ENCODE measurements at places on chromosomes 3 and 15. TPM values are rescaled to one million over a fixed set of nuclear protein-coding genes. Genes with fewer than 3 reads are reported as not detected.

DNA sequence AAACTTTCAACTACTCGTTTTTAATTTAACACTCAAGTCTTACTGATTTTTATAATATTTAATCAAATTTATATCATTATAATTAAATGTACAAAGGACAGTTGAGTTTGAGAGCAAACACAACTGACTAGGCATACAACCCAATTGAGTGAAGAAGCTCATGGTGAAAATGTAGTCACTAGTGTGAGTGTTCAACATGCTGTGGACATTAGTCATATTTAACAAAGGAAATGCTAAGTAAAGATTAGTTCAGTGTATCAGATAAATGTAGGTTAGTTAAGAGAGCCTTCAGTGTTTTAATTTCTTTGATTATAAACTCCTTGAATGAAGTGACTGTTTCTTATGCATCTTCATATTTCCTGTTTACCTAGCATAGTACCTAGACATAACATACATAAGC is 444.2 kb upstream of the GOLIM4 start:
- DNase-seq, result no peak

DNA sequence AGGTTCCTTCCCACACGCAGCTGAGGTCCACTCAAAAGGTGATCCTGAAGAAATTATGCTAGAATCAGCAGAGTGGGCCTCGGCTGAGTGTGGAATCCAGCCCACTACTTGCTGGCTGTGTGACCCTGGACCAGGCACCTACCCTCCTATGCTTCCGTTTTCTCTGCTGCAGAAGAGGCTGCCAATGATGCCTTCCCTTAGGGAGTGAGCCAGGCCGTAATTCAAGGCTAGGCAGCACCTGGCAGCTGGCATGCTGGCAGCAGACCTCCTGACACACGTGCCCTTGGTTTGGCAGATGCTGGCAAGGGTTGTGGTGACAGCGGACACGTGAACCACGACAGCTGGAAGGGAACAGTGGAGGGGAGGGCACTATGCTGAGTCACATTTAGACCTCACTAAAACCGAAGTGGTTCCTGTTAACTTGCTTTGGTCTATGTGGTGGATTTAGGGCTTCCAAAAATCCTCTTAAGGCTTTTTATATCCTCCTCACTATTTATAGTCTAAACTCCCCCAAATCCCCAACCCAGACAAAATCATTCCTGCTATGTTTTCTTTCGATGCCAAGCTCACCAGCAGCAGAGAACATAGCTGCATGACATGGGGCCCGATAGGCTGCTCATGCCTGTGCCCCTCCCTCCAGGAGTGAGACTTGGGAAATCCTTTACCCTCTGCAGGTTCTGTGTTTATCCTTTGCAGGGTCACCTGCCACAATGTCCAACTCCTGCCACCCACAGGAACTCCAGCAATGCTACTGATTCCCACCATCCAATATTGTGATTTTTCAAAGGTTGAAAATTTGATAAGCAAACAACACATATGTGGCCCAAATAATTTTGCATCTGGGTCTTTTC is 10.6 kb upstream of the PCSK6 start:
- DNase-seq, result peak; percentile 94

DNA sequence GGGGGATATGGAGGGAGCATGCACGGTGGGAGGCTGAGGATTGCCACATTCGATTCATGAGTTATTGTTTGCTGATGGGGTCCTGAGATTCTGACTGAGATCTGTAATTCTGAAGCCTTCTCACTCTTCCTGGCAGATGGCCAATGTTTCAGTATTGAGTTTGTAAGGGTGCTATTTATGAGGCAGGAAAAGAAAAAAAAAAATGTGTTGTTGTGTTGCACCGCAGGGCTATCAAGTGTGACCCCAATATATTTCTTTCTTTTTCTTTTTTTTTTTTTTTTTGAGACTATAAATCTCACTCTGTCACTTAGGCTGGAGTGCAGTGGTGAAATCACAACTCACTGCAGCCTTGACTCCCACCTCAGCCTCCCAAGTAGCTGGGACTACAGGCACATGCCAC is 3.2 kb upstream of the SENP2 start:
- no peak for DNase-seq

GRCh38 chr3:179323197-179324110 is 623 bp downstream of the ZNF639 start:
- peak; percentile 80 for DNase-seq

DNA sequence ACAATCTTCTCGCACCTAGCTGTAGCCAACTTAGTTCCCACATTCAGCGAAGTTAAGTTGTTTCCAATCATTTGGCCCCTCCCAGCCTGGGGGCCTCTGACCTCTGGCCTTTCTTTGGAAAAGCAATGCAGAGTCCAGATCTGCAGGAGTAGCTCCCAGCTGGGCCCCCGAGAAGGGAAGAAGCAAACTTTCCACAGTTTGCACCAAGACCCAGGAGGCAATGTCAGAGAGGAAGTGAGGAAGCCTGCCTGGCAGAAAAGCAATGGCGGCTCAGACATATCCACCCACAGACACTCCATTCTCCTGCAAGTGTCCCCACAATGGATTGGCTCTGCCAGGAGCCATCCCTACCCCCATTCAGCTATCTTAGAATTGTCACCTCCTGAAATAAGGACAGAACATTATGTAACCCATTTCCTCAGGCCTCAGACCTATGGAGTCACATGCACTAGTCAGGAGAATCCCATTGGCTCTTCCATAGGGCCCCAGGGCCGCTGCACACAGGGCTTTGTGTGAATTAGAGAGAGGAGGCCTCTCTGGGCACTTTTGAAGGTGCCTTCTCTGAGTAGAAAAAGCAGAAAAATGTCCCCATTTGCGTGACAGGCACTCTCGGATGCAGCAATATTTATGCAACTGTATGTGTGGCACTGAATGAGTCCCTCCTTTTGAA is 3.0 kb upstream of the BUB1B start:
- DNase-seq, result no peak

GRCh38 chr3:30779686-30780287 is 114.7 kb downstream of the GADL1 start:
- DNase-seq, result no peak

A4GNT gene
- total RNA-seq, result not detected

GRCh38 chr3:131543714-131544113 is 40.9 kb upstream of the MRPL3 start:
- DNase-seq, result peak; percentile 95

- no peak for DNase-seq
Measured at GRCh38 chr15:70057931-70058641, 39.6 kb downstream of the TLE3 start.
